ENCODE measurements at places on chromosomes 16 and 17.

GRCh38 chr16:88638323-88639230 is at the start of gene IL17C:
TSS of gene IL17C (plus strand) at chr16:88638572. CDS start at chr16:88638642, 70 bp downstream.
- no peak for DNase-seq

- DNase-seq, result no peak
Observed at GRCh38 chr16:4876646-4877379, 29.5 kb downstream of the UBN1 start.

GRCh38 chr16:77112746-77113145 is 78.2 kb upstream of the MON1B start:
- no peak for DNase-seq

DNA sequence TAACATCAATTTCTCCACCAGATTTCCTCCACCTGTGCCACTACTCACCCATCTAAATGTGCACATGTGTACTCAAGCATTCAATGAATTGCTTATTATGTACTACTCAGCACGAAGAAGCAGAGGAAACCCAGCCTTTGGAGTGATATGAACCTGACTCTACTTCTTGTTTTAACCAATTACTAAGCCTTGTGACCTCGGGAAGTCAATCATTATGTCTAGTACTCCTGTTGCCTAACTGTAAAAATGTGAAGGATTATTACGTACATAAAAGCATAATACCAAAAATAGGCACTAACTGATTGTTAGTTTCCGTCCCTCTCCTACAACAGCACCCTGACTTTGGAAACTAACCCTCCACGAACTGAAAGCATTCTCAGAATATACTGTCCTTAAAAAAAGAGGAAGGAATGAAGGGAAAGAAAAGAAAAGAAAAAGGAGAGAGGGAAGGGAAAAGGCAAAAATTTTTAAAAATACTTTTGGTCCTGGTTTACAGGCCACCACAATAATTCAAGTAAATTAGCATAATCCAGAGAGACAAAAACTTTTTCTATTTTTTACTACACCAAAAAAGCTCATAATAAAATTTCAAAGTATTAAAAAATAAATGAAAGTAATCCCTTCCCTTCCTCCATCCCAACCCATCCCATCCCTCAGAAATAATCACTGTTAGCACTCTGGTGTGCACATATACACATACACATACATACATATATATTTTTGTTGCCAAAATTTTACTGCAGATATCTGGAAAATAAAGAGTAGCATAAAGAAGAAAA is 53.6 kb downstream of the KANSL1 start:
- no peak for DNase-seq

DNA sequence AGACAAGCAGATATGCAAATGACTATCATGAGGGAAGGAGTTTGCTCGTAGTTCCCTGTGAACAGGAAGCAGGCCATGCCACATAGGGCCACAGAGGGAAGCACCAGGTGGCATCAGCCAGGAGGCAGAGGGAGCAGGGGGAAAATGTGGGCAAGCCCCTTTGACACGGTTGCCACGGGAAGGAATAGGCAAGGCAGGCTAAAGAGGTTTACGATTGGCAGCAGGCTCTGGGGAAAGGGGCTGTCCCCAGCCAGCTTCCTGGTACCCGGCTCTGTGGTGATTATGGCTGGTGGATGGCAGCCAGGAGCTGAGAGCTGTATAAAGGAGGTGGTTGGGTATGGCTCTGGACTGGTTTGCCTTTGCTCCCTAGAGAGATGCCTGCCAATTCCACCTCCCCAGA is 848 bp downstream of the CES3 start:
- DNase-seq, result no peak

- DNase-seq, result no peak
Observed at GRCh38 chr16:86604436-86605193, 26.3 kb downstream of the FOXL1 start.

- no peak for DNase-seq
Observed at GRCh38 chr16:88351491-88352101, 31.2 kb upstream of the ZNF469 start.

GRCh38 chr16:85524630-85525419 is 88.3 kb upstream of the GSE1 start:
- no peak for DNase-seq

- no peak for DNase-seq
Observed at GRCh38 chr17:71395901-71396300, 724.9 kb upstream of the SOX9 start.

GRCh38 chr17:66299711-66300110 is 2.7 kb upstream of the PRKCA start:
- no peak for DNase-seq

- no peak for DNase-seq
Observed at GRCh38 chr16:89971495-89972243, 23.1 kb downstream of the DEF8 start.

DNA sequence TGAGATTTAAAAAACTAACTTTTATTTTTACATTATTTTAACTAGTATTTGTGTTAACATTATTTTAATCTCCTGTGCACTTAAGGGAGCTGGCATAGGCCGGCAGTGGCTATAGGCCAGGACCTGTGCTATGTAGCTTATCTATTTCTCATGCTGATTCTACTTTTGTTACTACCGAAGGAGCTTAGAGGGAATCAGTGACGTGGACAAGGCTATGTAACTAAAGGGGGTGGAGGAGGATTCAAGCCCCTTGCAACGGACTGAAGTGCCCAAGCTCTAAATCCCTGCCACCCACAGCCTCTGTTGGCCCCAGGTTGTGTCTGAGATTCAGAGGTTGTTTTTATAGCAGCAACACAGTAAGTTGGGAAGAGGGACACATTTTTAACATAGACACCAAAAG is 356.4 kb downstream of the WWOX start:
- DNase-seq, result no peak

GRCh38 chr17:63095879-63096278 is 129.8 kb downstream of the TANC2 start:
- no peak for DNase-seq

DNA sequence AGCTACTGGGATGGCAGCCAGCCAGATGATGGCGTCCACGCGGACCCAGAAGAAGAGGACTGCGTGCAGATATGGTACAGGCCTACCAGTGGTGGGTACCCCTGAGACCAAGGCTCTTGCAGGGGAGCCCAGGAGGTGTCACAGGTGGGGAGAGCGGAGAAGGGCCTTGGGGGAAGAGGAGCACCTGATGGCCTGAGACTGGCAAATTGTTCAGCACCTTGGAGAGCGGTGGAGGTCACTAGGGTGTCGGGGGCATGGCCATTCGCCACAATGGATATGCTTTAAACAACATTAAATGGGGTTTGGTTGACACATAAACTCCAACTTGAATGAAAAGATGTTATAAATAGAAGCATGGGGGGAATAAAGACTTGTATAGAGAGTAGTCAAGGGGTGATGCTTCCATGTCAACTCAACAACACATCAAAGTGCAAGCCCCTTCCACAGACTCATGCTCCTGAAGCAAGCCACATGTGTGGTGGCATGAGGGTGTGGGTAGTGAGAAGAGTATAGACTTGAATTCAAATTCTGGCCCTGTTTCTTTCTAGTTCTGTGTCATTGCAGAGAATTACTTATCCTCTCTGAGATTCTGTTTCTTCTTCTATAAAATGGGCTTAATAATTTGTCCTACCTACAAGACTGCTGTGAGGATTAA is 22.2 kb downstream of the CLEC19A start:
- no peak for DNase-seq

DNA sequence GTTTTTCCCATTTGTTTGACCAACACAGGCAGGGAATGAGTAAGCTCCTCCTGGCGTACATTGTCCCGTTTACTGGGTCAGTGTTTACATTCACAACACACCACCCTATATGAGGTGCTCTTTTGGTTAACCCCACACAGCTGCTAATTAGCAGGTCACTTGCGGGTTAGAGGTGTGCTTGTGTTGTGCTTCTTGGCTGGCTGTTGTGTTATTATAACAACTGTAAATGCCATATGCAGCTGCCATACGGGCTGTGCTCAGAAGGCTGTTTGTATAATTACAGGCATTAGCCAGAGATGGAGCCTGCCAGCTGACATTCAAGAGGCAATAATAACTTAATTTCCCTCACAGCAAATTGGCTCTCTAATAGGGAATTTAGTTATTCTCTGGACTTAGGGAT is 205.1 kb upstream of the ELAC2 start:
- DNase-seq, result no peak

GRCh38 chr16:70552675-70553074 is 29.1 kb downstream of the SF3B3 start:
- no peak for DNase-seq

- no peak for DNase-seq
Observed at GRCh38 chr17:49452661-49453060, 38.0 kb upstream of the PHB1 start.

DNA sequence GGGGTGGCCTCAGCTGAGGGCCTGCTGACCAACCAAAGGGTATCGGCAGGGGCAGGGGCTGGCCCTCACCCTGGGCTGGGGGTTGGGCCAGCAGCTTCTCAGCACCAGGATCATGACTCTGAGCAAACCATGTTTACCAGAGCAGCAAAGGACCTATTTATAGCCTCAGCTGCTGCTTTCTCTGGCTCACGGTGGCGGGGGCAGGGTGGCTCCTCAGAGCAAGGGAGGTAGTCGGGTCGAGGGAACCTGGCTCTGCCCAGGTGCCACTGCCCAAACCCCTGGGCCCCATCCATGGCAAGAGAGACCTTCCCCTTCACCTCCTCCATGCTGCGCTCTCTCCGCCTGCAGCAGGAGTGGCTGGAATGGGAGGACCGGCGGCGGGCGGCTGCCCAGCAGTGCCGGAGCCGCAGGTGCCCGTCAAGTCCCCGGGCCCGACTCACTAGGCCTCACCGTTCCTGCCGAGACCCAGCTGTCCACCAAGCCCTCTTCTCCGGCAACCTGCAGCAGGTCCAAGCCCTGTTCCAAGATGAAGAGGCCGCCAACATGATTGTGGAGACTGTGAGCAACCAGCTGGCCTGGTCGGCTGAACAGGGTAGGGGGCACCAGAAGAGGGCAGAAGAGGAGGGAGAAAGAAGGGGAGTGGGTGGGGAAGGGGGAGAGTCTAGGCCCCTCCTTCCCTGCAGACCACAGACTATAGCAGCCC is at the start of gene ASB16:
Gene ASB16, plus strand, starts transcription at position 206 of the 703 bp plus-strand sequence. Its CDS starts 86 bp downstream, at position 292.
- DNase-seq, result no peak

DNA sequence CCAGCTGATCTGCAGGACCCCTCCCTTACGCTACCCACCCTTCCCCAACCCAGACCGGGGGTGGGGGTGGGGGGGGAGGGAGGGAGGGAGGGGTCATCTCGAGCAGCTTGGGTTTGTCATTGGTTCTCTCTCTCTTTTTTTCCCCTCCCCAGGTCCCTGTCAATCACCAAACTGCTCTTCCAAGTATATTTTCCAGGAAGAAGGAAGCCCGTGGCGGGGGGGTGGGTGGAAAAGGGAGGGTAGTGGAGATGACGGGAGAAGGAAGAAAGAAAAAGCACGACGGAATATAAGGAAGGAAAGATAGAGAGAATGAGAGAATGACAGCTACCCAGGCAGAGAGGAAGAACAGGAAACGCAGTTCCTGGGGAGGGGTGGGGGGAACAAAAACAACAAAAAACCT is 17.9 kb downstream of the SALL1 start:
- DNase-seq, result no peak

DNA sequence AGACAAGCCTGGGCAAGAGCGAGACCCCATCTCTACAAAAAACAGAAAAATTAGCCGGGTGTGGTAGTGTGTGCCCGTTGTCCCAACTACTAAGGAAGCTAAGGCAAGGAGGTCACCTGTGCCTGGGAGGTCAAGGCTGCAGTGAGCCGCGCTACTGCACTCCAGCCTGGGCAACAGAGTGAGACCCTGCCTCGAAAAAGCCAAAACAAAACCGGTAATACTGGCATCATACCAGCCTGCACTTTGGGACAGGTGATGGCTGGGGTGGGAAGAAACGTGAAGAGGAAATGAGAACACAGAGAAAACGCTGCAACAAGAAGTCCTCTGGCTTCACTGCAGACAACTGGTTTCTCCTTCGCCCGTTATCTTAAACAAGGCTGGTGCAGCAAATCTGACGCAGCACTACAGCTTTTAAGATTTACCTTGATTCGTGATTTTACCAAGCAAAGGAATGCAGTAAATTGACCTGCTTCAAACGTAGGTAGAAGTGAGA is 725 bp upstream of the CASC3 start:
- DNase-seq, result no peak

GRCh38 chr17:2195729-2196128 is 107.9 kb downstream of the SMG6 start:
- DNase-seq, result no peak
